ENCODE measurements at places on chromosomes 7 and 10. TPM values are rescaled to one million over a fixed set of nuclear protein-coding genes. Genes with fewer than 3 reads are reported as not detected.

The GBX1 gene
- not detected for total RNA-seq

The SEMA3D gene
- total RNA-seq, result 0.72 TPM

The GOLGA7B gene
- total RNA-seq, result not detected

The GNB2 gene
- 72.7 TPM for total RNA-seq

The HOXA5 gene
- total RNA-seq, result 5.8 TPM

The TRIM74 gene
- total RNA-seq, result not detected

The HMX2 gene
- not detected for total RNA-seq

The SHTN1 gene
- total RNA-seq, result 2.2 TPM

The SEMA3E gene
- total RNA-seq, result 0.29 TPM
